ENCODE measurements at places on chromosomes 11 and 22. TPM values are rescaled to one million over a fixed set of nuclear protein-coding genes. Genes with fewer than 3 reads are reported as not detected.

PDGFB gene
- 8.3 TPM for total RNA-seq

GAL gene
- 94.4 TPM for total RNA-seq

CATSPERZ gene
- 16.7 TPM for total RNA-seq

APOC3 gene
- 128 TPM for total RNA-seq

DNA sequence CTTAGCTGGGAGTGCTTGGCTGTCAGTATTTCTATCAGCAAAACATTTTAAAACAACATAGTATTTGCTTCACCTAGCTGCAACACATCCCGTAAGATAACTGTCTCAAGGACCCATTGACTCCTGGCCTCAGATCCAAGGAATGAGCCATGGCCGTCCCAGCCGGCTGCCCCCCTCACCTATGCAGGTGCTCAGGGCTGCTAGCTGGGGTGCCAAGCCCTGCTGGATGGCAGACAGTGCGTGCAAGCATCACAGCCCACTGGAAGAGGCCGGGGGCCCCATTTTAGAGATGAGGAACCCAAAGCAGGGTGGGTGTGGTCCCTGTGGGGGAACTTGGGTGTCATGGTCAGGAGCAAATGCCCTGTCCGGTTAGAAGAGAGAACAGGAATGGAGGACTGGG, 8.5 kb downstream of the PSMC3 start:
- DNase-seq, result no peak

DNA sequence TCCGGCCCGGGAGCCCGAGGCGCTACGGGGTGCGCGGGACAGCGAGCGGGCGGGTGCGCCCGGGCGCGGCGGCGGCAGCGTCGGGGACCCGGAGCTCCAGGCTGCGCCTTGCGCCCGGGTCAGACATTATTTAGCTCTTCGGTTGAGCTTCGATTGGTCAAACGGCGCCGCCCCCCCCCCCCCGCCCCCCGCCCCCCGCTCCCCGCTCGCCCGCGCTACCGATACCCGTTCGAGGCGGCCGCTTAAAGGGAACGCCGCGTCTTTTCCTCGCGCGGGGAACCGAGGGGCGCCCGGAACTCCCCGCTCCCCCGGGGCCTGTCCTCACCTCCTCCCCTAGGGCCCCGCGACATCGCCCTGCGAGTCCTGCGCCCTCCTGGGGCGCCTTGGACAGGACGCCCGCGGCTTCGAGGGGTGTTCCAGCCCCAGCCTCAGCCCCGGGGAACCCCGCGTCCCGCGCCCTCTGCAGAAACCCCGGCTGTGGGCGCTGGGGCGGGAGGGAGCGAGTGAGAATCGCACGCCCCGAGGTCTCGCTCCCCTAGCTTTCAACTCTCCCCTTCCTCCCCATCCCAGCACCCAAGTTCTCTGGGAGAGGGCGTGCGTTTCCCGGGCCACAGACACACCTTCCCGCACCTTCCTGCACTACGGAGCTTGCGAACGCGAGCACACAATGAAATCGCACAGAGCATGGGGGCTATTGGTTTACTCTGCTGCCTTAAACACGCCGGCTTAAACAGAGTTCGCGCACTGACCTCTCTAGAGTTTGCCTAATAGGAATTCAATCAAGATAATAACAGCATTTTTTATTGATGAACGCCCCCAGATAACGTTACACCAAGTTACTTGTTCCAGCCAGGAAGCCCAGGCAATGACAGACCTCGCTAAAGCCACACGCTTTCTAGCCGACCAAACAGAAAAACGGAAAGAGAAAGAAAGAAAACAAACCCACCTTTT, at the start of gene BDNF:
TSS of gene BDNF (minus strand) at position 105 of the 951 bp plus-strand sequence. CDS start 41,891 bp downstream, outside the sequence.
- DNase-seq, result peak; percentile 46

DNA sequence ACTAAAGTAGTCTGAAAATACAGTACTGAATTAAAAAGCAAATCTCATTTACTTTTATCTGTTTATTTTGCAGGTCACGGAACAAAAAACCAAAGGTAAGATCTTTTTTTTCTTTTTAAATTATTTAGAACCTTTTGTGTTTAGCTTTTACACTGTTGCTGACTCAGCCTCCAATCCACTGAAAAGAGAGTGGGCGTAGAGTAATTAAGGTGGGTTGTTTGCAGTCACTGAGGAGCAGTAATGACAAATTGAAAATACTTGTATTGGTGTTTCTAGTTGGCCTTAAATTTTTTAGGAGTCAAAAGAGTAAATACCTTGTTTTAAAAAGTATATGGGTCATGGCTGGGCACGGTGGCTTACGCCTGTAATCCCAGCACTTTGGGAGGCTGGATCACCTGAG, 73.4 kb downstream of the TNRC6B start:
- no peak for DNase-seq

DNA sequence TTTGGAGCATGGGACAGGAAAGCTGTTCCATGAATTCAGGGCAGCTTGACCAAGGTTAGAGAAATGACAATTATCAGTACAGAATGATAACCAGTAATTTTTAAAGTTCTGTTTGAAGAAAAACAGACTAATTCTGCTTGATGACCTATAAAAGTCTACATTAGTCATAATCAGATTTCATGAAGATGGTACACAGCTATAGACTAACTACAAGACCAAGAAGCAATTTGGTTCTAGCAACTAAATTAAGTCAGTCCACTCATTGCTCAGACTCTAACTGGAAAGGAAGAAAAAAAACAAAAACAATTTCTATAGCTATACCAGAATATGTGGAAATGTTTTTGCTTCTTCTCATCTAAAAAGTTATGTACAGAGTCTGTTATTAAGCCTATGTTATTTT, 24.9 kb downstream of the MRTFA start:
- no peak for DNase-seq

DNA sequence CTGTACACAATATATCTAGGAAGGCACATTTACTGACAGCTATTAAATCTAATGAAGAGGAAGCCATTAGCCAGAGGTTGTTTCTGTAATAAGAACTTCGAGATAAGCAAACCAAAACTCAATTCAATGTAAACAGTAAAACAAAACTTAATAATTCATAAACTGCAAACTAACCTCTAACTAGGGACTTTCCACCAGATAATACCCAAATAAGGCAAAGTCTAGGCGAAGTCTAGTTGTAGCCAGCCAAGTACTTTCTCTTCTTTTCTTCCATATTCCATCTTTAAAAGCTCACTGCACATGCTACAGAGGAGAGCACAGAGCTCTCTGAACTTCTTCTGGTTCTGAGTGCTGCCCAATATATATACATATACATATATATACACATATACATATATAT, 229.9 kb upstream of the ANO5 start:
- DNase-seq, result no peak

GRCh38 chr11:11441516-11441915, 88.5 kb upstream of the CSNK2A3 start:
- no peak for DNase-seq

GRCh38 chr11:94676814-94677213, 91.3 kb upstream of the AMOTL1 start:
- DNase-seq, result peak; percentile 49

DNA sequence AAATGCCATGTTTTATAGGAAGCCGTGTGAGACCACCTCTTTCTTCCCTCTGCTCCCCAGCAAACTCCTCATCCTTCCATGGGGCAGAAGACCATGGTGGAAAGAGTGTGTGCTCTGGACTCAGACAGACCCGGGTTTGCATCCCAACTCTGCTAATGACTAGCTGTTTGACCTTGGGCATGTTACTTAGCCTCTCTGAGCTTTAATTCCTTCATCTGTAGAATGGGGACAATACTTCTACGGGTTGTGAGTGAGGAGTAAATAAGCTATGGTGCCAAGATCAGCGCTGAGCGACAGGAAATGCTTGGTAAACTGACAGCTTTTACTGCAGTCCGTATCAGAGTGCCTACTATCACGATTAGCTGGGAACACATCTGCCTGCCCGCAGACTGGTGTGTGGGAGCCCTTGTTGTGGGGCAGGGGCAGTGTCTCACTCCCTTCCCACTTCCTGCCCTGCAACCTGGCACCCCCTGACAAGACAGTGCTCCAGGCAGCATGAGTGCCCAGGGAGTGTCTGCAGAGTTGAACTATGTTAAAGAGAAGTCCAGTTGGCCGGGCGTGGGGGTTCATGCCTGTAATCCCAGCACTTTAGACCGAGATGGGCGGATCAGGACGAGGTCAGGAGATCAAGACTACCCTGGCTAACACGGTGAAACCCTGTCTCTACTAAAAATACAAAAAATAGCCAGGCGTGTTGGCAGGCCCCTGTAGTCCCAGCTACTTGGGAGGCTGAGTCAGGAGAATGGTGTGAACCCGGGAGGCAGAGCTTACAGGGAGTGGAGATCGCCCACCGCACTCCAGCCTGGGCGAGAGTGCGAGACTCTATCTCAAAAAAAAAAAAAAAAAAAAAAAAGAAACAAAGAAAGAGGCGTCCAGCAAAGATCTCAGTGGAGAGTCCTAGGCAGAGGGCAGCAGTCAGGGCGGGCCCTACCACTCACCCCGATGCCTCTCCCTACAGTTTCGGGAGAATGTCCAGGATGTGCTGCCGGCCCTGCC, 2.2 kb downstream of the SEC14L2 start:
- DNase-seq, result no peak

DNA sequence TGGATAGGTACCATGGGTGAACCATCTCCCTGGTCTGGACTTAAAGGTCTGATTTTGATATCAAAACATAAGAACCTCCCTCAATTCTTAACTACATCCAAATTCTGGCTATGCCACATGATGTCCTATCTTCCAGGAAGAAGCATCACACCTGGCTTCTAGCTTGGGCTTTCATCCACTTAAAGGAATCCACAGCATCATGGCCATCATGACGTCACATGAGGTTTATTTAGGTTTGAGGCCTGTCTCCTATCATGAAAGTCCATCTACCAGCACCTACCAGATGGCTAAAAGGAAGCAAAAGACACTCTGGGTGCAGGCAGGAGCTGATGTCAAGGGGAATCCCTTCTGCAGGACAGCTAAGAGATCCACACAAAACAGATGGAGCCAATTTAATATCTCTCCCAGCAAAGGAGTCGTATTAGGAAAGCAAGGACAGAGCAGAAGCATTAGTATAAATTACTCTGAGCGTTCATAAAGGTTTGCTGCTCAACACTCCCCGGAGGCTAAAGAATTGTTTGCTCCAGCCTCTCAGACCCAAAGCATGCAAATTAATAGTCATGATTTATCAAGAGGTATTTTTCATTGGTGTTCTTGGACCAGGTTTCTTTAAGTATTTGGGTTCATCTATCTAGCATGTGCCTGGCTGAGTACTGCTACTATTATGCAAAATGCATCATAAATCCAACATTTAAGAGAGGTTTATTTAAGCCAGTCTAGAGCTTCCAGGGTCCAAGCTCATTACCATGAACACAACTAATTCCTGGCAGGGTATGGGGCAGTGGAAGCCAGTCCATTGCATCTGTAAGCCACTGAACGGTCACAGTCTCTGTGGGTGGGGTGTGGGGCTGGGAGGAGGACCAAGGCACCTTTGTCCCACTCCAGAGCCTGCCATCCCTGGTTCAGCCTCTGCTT, 47.2 kb downstream of the GALNT18 start:
- DNase-seq, result no peak

DNA sequence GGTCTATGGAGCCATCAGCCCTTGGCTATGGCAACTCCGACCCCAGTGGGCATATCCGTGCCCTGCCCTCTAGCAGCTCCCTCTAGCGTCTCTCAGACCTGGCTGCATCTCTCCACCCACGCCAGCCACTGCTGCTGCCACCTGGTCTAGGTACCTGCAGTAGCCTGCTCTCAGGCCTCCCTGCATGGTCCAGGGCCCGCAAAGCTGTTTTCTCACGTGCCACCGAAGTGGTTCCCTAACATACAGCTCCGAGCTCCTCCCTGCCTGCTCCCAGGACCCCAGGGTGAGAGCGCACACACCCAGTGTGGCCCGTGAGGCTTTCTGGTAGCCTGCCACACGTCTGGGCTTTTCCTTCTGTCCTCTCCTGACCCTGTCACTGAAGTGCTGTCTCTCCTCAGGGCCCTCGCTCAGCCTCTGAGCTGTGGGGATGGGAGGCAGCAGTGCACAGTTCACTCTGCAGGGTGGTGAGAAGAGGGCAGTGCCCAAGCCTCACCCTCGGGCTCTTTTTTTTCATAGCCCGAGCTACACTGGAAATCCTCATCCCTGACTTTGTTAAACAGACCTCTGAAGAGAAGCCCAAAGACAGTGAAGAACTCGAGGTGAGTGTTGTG, 14.3 kb downstream of the DGCR8 start:
- DNase-seq, result no peak

DNA sequence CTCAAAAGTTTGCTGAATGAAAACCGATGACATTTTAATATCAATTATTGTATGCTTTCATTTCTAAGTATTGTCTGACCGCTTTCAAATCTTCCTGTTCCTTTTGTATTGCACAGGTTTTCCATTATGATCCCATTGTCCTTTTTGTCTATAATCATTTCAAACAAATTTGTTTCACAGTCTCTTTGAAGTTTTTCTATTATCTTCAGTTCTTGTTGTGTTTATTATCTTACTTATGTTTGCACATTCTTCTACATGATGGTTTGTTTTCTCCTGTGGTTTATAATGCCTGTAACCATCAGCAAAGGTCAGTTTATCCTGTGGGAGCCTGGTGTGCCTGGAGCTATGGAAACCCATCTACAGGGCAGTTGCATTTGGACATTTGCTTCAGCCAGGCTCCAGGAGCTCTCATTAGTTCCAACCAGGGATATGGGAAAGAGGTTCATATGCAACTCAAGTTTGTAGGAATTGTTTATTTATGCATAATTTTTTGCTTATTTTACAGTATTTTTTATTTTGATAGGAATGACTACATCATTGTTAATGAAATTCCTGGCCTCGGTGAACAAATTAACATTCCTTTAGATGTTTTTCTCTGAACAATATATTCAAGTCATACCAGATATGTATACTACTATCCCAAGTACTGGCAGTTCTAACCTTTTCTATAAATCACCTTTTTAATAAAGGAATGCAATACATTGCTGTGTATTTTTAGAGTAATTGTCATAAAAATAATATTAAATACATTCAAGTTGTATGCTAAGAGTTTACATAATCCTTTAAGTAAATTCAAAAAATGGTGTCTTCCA, 179.2 kb downstream of the SBF2 start:
- DNase-seq, result no peak

DNA sequence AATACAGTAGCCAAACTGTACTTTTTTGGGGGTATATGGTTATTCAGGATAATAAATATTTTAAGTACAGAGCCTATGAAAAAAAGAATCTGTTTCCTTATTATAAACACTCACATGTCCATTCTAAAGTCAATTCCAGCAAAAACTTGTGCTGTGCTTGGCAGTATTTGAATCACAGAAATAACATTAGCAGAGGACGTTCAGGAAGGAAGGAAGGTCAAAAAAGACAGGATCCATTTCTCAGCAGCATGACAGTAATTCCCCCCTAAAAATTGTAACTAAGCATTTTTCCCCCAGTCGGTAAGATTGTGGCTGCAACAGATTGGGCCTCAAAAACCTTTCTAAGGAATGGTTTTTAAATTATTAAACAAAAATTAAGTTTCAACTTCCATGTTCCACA, 124.8 kb downstream of the ATG16L2 start:
- no peak for DNase-seq

DNA sequence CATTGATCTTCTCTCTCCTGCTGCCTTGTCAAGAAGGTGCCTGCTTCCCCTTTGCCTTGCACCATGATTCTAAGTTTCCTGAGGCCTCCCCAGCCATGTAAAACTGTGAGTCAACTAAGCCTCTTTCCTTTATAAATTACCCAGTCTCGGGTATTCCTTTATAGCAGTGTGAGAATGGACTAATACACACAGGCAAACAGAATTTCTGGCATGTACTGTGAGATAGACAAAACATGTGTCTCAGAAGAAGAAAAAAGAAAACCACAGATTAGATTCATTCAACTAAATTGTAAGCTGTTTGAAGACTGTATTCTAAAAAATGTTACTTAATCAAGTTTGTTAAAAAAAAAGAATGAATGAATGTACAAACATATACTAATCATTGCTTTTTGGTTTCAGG, 1.5 kb upstream of the MMP20 start:
- no peak for DNase-seq

- DNase-seq, result no peak
These were observed 13.0 kb downstream of the TRIM5 start for GRCh38 chr11:5671831-5672230.

- no peak for DNase-seq
These were observed 72.7 kb downstream of the BRD1 start for GRCh38 chr22:49754696-49755630.

Measured in Caco-2 (cell line).